ENCODE measurements at places on chromosomes 7 and 10.

DNA sequence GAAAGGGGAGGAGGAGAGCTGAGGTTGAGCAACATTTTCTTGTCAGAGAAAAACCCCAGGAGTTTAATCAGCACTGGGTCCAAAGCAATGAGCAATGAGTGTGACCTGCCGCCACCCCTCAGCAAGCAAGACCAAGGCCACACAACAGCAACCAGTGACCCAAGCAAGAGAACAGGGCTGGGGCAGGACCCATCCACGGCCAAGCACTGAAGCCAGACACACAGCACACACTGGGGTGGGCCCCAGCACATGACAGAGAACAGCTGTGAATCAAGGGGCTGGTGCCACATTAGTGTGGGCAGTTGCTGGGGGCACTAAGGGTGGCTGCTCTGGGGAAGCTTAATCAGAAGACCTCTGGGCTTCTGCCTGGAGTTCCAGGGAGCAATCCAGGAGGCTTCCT, 16.2 kb downstream of the TMEM72 start:
- no peak for DNase-seq

DNA sequence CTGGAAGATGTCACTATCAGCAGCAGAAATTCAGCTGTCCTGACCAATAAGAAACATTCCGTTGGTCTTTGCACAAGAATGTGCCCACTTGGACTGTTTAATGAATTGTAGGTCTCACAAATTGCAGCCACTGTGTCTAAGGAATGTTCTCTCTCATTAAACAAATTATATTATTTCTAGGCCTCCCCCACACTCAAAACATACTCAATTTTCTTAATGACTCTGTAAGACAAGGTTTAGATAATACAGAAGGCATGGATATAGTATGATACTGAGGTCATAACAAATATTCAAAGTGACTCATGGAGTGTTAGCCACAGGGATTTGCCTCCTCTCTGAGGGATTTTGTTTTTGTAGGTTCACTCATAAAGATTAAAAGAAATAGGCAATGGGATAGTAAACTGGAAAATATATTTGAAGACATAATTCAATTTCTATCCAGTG, 197.5 kb downstream of the PTN start:
- no peak for DNase-seq

- DNase-seq = peak; percentile 68
Measured at GRCh38 chr7:71735961-71736556, 604.1 kb downstream of the GALNT17 start.

- no peak for DNase-seq
Measured at GRCh38 chr7:92832534-92833023, 3.8 kb downstream of the CDK6 start.

DNA sequence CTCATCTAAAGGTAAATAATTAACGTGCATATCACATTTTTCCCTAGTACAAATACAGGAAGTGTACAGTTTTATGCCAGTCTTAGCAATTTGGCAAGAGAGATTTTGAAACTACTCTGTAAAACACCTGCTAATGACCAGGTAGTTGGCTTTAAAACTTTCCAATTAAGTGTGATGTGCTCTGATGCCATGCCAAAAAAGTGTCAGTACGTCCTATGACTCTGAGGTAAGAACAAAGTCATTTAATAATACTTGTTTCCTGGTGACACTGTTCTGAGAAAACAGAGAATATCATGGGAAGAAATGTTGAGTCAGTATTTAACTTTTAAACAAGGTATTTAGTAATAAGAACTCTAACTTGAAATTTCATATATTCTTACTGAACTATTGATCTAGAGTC, 9.6 kb downstream of the PDZD8 start:
- DNase-seq = no peak

GRCh38 chr7:5283421-5284303, 919 bp downstream of the SLC29A4 start:
- no peak for DNase-seq

GRCh38 chr7:79930604-79931003, 204.0 kb upstream of the GNAI1 start:
- DNase-seq = no peak

DNA sequence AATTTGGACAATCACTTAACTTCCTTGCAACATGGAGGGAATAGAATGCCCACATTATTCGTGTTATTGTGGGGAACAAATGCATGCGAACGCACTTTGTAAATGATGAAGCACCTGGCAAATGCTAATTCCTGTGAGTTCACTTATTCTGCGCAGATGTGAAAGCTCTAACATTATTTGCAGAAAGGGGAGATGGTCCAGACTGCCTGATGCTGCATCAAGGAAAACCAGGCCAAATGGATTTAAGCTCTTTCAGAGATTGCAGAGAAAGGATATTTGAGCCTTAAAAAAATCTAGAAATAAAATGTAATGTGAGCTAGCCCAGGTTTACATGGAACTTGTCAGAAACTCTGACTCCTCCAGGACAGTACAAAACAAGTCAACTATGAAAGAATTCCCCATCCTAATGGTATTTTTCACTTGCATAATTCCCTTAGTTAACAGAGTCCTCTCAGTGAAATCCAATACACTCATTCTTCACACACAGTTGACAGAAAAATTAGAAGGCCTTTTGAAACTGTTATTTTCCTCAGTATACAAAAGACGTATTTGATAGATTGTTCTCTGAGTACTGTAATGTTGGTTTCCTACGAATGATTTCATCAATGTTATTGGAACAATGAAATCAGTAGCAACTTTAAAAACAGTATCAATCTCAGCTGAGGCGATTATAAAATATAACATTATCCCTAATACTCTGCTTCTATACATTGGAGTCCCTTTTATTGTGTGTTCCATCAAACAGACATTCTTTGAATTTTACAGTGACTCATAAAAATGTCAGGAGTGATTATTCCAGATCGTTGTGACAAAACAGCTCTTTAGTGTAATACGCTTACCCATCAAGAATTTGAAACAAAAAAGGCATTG, 136.3 kb upstream of the ANK3 start:
- no peak for DNase-seq

DNA sequence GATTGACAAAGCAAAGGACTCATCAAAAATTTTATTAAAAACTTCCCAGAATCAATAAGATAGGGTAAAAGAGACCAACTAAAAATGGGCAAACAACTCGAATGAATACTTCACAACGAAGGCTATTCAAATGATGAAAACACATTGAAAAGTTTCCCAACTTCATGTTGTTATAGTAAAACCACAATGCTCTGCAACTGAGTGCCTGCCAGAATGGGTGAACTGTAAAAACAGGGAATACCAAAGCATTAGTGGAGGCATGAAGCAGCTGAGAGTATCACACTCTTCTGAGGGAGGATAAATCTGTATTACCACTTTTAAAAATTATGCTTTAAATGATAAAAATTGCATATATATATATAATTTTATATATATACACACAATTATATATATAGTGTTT, 1214.7 kb downstream of the SORCS3 start:
- no peak for DNase-seq

DNA sequence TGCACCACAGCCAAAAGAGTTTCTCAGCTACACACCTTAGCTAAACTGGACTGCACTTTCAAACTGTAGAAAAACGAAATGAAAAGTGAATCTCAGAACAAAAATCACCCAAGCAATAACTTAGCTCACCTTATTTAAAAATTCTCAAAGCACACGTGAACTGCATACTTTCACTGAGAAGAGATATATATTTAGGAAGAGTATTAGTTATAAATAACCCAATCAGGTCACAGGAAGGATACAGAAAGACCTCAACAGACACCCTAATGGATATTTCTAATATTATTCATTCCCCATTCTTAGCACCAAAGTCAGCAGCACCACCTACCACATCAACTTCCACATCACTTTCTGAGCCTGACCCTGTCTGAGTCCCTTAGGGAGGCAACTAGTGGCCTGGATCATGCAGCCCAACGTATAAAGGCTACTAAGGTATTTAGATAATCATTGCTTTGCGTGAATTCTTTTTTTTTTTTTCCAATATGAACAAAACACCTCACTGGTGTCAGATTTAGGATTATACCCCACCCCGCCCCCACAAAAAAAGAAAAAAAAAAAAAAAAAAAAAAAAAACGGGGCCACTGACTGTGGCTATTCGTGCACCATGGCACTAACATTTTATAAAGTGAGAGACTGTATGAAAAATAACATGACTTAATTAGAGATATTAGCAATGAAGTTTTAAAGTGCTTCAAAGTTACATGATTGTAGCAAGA, 2.6 kb downstream of the ABI1 start:
- no peak for DNase-seq

- no peak for DNase-seq
Measured at GRCh38 chr10:44873160-44873559, 38.0 kb upstream of the TMEM72 start.

DNA sequence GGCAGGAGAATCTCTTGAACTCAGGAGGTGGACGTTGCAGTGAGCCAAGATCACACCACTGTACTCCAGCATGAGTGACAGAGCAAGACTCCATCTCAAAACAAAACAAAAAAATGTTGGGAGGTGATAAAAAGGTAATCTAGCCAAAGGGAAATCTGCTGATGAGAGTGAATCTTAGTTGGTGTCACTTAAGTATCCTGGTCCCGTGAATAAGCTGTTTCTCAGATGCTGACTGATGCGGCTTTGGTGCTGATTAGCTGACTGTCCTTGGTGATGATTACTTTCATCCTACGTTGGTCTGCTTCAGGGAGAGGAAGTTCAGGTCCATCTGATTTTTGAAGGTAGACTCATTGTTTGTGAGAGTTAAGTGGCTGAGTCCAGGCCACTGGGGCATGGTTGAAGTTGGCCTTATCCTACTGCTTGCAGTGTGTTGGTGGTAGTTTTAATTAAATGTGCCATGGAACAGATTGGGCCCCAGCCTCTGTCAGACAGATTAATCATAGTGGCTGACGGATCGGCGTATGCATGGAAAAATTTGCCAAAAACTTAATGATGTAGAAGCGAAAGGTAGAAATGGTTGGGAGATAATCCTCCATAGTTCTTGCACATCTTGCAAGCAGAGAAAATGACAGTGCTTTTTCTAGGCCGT, 17.4 kb upstream of the TMEM236 start:
- no peak for DNase-seq

DNA sequence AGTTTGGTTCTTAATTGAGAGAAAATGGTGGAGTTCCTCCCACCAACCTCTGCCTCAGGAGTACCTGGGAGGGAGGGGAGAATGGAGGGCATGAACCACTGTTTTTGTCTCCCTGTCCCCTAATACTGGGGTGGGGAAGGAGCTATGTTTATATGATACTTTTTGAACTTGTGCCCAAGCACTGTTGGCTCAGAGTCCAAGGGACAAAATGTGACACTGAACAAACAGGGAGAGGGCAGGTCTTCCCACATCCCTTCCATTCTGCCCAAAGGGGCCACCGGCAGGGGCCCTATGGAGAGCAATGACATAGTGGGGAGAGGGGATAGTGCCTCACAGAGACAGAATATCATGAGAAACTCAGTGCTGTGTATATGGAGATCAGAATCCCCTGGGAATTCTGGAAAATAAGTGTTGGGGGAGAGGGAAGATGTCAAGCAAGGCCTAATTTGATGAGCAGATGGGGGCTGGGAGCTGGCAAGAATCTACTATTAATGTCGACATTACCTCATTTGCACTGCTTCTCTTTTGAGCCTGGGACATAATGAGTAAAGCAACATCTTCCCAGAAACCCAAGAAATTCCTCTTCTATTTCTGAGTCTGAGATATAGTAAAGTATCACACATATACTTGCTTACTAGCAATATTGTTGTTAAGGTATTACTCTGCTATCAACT, 180.6 kb downstream of the CYP26A1 start:
- DNase-seq = no peak

GRCh38 chr10:85635650-85636049, 730.9 kb downstream of the GRID1 start:
- DNase-seq = no peak

- DNase-seq = peak; percentile 24
Measured at GRCh38 chr10:113108194-113108835, 158.3 kb downstream of the TCF7L2 start.

DNA sequence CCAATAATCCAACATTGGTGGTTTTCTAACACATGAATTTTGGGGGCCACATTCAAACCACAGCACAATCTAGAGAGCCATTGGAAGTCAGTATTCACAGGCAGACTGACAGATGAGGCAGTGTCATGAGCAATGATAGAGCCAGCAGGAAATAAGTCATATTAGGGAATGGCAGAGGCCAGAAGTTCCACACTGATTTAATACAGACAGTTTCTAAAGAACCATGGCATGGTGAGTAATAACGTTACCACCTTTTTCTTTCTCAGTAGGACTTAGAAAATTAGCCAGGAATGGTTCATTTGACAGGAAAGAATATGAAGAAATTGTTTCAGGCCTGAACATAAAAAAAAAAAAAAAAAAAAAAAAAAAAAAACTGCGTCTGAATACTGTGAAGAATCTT, 210.3 kb downstream of the GPAM start:
- DNase-seq = no peak

DNA sequence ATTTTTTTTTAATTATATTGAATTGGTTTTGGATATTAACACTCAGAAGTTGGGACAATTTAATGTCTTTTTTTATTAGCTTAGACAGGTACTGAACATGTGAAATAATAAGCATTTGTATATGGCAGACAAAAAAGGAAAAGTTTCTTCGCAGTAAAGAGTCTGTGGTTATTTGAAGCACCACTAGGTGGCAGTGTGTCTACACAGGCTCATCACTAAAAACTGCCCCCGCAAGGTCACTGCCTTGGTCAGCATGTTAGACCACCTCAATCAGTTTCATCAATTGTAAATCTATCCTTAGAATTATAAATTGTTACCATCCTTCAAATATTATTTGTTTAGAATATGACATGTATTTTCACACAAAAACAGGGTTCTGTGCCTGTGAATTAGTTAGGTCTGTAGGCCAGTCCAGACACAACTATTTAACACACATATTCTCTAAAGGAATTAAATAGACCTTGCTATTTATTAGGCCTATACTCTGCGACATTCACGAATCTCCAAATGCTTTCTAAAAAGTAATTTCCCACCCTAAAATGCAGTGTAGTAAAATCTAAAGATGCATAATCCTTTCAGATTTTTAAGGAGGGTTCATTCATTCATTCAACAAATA, 17.0 kb downstream of the PNLIPRP3 start:
- peak; percentile 5 for DNase-seq

- DNase-seq = no peak
Measured at GRCh38 chr10:19872504-19873271, 56.5 kb downstream of the PLXDC2 start.

DNA sequence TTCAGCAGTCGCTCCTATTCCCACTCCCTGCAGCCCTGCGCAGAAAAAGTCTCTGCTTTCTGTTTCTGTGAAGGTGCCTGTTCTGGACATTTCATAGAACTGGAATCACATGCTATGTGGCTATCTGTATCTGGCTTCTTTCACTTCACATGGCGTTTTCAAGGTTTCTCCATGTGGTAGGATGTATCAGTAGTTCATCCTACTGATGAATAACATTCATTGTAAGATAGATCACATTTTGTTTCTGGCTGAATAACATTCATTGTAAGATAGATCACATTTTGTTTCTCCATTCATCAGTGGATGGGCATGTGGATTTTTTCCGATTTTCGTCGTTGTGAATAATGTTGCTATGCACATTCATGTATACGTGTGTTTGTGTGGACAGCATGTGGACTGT, 44.5 kb downstream of the HSPA12A start:
- no peak for DNase-seq

DNA sequence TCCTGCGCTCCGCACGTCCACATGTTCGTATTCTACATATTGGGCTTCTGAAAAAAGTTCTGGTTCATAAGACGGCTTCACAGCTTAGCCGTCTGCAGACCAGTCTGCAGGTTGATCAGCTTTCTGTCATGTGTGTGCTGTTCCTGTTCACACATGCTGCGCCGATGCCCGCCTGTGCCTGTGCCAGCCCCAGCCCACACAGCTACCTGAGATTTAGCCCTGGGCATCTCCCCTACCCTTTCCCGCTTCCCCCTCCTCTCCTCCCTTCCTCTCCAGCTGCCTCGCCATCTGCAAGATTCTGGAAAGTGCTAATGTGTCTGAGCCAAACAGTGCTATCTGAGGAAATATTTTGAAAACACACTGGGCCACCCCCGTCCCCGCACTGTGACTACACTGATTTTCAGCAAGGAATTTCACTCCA, 7.1 kb downstream of the CHST3 start:
- DNase-seq = no peak

Data from DND-41 (cell line).